ENCODE measurements at places on chromosomes 1 and 21.

- no peak for DNase-seq
Measured at GRCh38 chr1:55700359-55701130, 485.4 kb upstream of the USP24 start.

DNA sequence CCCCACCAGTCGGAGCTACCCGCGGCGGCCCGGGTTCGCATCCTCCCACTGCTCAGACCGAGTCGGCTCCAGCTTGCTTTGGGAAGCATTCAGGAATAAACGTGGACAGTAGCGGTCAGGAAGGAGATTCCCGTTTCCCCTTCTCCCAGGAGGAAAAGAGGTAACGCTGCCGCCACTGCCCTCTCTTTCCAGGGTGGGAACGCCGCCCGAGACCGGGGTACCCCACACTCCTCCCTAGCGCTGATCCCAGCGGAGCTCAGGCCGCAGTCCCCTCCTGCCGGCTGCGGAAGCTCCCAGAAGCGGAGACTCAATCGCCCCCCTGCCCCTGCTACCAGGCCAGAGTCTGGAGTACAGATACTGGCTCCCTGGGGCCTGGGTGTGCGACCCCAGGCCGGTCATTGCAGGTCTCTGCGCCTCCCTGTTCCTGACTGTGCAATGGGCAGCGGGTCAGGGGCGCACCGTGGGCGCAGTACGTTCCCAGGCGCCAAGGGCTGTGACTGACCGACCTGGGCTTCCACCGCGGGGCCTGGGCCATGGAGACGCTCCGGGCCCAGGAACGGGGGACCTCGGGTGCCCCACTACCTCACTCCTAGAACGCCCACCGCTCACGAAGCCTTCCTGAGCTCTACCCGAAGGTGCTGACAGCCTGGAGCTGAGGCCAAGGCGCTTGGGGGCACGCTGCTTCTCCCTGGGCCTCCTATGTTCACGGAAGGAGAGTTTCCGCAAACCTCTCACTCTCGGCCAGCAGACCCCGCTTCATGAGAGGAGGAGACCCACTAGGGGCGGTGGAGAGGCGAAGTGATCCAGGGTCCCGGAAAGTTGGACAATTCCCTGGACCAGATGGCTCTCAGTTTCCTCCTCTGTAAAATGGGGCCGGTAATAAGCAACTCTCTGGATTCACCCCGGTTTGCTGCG, 7.8 kb downstream of the DMRTA2 start:
- DNase-seq, result no peak

GRCh38 chr1:53220171-53220961, at the start of gene CZIB:
Gene CZIB, minus strand, starts transcription at chr1:53220634. Its CDS starts 59 bp downstream, at chr1:53220575.
- DNase-seq, result peak; percentile 81

- no peak for DNase-seq
Measured at GRCh38 chr1:157948312-157949073, 45.0 kb upstream of the KIRREL1 start.

GRCh38 chr1:89649783-89650182, 16.9 kb downstream of the LRRC8C start:
- DNase-seq, result no peak

DNA sequence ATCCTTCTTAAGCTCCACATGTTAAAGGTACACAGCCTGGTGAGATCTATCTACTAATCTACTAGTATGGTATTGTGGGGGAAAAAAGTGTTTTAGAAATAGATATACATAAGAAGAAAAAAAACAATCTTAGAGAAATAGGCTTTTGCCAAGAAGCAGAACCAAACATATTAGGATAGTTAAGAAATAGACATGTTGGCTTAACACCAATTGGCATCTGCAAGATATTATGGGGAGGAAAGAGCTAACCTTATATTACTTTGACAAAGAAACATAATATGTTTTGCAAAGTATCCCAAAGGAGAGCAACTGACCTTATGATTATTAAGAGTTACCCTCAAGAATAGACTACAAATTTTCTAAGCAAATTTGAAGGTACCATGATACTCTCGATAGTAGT, 202.9 kb downstream of the BRINP3 start:
- no peak for DNase-seq

DNA sequence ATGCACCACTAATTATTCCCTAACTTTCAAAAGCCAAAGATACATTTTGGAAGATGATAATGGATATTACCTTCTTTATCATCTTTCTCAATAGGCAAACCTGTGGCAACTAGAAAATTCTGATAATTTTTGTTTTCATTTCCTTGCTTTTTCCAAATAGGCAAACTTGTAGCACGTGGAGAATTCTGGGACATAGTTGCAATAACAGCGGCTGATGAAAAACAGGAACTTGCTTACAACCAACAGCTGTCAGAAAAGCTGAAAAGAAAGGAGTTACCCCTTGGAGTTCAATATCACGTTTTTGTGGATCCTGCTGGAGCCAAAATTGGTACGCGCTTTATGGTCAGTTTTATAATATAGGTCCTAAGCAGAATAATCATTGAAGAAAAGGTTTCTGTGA, 1.5 kb downstream of the FPGT start:
- DNase-seq, result no peak

DNA sequence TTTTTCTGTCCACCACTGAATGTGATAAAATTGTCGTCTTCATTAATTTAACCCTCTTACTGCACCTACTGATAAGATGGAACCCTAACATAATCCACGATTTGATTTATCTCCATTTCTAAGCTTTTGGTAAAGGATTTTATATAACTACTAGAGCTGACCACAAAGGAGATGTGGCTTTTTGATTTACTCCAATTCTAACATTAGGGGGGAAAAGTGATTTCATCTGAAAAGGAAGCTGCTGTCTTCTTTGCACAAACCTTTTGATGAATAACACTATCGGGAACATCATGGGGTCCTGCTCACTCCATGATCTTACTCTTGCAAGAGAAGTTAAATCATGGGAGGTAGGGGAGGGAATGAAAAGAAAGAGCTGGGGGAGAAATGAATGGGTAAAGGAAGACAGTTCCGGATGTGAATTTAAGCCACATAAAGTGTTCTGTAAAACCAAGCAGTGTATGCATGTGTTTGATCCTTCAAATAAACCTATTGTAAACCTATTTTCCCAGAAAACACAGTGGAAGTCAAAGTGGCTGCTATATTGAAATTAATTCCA, 161.8 kb downstream of the GABPA start:
- no peak for DNase-seq

- no peak for DNase-seq
Measured at GRCh38 chr1:50156241-50157010, 47.7 kb downstream of the ELAVL4 start.

- DNase-seq, result no peak
Measured at GRCh38 chr1:10451287-10451686, 1.5 kb downstream of the CORT start.
